ENCODE measurements at places on chromosomes 5 and 9. TPM values are rescaled to one million over a fixed set of nuclear protein-coding genes. Genes with fewer than 3 reads are reported as not detected.

Gene CDH9
- not detected for total RNA-seq

Gene PROP1
- total RNA-seq, result not detected

Gene CDC25C
- total RNA-seq, result not detected

Gene FAF2
- total RNA-seq, result 34.1 TPM

Gene MOB3B
- 8.2 TPM for total RNA-seq

Gene LCN15
- total RNA-seq, result not detected

Gene RMND5B
- 83.2 TPM for total RNA-seq

Gene SEMA4D
- total RNA-seq, result 59.2 TPM

Gene MYMK
- total RNA-seq, result not detected

Gene PDCD1LG2
- total RNA-seq, result 1.3 TPM

Gene ROPN1L
- 4.0 TPM for total RNA-seq

Gene ADAMTS2
- 3.7 TPM for total RNA-seq

Gene BTNL3
- total RNA-seq, result not detected

Gene PCDHGA4
- total RNA-seq, result 1.9 TPM

Gene SPATA31E1
- not detected for total RNA-seq

Gene PCDHA1
- total RNA-seq, result not detected

All from lower leg skin (tissue), 4 donors.